ENCODE measurements at places on chromosomes 13 and 19.

- no peak for DNase-seq
These were observed 49.6 kb upstream of the ANKRD10 start for GRCh38 chr13:110964229-110965037.

- DNase-seq = no peak
These were observed 9.5 kb downstream of the LGALS7 start for GRCh38 chr19:38763795-38764220.

- DNase-seq = no peak
These were observed 186.3 kb upstream of the TMTC4 start for GRCh38 chr13:100860866-100861265.

GRCh38 chr19:50318438-50318837, 10.7 kb downstream of the KCNC3 start:
- no peak for DNase-seq

GRCh38 chr13:37701972-37702371, 103.4 kb upstream of the POSTN start:
- DNase-seq = no peak

GRCh38 chr19:42052241-42052863, 17.7 kb downstream of the GRIK5 start:
- no peak for DNase-seq

DNA sequence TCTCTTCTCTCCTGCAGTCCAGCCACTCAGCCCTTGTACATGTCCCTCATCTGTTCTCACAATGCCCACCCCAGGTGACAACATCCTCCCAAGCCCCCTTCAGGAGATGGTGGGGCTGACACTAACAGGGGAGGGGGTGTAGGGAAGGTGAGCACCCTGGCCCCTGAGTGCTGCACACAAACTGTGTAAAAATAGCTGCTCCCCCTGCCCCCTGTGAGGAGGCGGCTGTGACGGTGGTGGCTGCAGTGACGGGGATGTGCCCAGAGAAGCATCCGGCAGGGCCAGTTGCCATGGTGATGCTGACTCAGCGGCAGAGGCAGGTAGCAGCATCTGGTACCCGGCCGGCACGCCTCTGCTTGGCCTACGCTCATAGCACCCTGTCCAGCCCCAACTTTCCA, 13.0 kb upstream of the JUND start:
- DNase-seq = peak; percentile 90
